ENCODE measurements at places on chromosomes 5 and 9. TPM values are rescaled to one million over a fixed set of nuclear protein-coding genes. Genes with fewer than 3 reads are reported as not detected.

DNA sequence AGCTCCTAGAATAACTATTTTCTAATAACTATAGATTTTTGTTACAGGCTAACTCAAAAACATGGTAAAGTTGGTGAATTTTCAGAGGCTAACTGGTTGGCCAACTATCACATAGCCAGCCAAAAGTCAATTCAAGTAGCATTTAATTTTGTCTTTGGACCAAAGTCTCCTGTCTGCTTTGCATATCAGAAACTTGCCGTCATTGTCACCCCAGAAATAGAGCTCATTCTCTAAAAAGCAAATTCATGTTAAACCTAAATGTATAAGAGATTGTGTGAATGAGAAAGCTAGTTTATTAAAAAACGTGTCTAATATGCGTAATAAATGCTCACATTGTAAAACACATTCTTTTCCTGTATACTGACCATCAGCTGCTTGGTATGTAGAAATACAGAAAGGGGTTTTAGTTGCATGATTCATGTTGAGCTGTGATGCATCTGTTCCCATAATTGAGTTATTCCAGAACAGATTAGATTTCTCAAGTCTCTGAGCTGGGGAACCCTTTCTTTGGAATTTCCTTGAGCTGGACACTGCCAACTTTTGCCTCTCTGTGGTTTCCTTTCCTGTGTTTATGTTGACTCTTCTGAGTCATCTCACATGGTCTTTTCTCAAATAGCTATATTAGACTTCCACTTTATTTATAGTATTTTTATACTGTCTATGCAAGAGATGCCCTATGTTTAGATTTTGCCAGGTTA is 7.3 kb downstream of the SRFBP1 start:
- DNase-seq, result no peak
- no peaks in the 10 kb centered on the region for H3K27me3 ChIP-seq
- no peak overlapping the region for H3K4me3 ChIP-seq
- peaks cover 2% of the 10 kb centered on the region for H3K4me1 ChIP-seq

The TENT4A gene
- 25.5 TPM for total RNA-seq

DNA sequence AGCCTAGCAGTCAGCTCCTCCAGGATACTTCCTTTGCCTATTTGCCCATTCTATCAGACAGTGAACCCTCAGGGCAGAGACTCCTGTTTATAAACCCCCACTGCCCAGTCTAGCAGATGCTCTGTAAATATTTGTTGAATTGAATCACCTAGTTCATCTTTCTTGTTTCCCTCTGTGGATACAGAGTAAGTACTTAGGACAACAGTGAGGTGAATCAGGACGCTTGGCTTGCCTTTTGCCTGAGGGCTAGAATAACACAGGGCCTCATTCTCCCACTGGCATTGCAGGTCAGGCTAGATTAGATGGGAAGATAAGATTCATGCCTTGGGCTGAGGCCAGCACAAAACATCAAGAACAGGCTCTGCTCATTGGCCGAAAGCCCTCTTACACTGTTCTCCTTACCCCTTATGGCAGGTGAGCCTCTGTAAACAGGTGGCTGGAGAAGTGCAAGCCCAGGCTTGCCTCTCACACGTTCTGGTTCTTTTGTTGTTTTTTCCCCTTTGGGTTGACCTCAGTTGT is 22.2 kb downstream of the TNFSF8 start:
- DNase-seq, result peak; percentile 72
- H3K27ac ChIP-seq, result no peak overlapping the region
- no peaks in the 10 kb centered on the region for H3K36me3 ChIP-seq
- H3K4me3 ChIP-seq, result peak overlapping the region; percentile 56

The GFRA3 gene
- not detected for total RNA-seq

GRCh38 chr5:118967059-118967508 is 21.3 kb downstream of the DTWD2 start:
- H3K36me3 ChIP-seq, result no peaks in the 10 kb centered on the region
- H3K27ac ChIP-seq, result no peak overlapping the region
- no peaks in the 10 kb centered on the region for H3K4me1 ChIP-seq
- H3K27me3 ChIP-seq, result no peaks in the 10 kb centered on the region

DNA sequence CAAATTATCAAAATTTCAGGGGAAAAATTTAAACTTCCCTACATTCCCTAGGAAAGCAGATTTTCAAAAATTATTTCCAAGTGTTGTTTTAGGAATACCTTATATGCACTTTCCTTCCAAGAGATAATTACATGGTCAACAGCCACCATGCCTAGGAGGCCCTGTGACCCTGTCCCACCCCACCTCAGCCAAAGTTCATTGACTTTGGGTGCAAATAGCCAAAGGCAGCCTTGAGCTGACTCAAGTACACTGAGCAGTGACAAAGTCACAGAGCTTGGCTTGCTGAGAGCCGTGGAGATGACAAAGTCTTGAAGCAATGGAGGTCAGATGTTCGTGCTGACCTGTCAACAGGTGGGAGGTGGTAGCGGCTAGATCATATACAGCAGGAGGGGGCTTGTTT is 24.3 kb upstream of the FBP1 start:
- H3K27ac ChIP-seq, result no peak overlapping the region
- H3K36me3 ChIP-seq, result no peaks in the 10 kb centered on the region
- no peak for DNase-seq
- no peak overlapping the region for H3K4me3 ChIP-seq
